ENCODE measurements at places on chromosomes 7 and 10.

DNA sequence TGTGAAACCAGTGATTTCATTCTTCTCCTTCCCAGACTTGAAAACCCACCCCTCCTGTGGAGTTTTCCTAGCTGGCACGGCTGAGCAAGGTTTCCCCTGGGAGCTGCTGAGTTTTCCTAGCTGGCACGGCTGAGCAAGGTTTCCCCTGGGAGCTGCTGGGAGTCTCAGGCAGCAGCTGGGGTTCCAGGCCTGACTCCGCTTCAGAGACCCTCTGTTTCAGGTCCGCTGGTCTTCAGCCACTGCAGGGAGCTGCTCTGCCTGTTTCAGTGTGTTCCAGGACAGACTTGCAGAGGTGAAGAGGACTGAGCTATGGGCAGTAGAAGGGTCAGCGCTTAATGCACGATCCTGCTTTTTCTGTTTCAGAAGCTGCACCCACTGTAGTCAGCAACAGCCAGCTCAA is 104.9 kb downstream of the XRCC2 start:
- DNase-seq = no peak

GRCh38 chr10:96401036-96401435 is 42.2 kb upstream of the OPALIN start:
- DNase-seq = no peak

DNA sequence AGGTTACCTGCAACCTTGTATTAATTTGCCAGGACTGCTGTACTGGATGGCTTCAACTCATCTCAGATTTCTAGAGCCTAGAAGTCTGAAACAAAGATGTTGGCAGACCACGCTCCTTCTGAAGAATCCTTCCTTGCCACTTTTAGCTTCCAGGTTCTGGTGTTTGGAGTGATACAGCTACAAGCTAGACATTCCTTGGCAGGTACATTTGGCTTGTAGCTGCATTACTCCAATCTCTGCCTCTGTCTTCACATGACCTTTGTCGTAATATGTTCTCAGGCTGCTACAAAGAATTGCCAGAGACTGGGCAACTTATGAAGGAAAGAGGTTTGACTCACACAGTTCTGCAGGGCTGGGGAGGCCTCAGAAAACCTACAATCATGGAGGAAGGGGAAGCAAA is 146.3 kb downstream of the GALNT17 start:
- no peak for DNase-seq

DNA sequence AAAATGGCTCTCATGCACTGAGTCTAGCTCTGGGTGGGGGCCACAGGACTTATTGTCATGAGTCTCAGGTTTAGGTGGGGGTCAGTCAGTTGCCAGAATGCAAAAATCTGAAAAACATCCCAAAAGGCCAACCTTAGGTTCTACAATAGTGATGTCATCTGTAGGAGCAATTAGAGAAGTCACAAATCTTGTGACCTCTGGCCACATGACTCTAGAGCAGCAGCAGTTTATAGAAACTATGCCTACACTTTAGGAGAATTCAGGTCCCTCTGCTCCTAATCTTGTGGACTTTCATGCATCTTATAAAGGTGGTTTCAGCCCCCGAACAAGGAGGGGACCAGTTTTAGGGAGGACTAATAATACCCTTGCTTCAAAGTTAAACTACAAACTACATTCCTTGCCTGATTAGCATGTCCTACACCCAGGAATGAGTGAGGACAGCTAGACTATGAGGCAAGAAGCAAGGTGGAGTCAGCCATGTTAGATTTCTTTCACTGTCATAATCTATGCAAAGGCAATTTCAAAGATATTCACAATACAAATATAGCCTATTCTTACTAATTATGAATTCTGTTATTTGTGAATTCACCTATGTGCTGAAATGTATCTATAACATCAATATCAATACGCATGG is 123.5 kb upstream of the ADCY1 start:
- DNase-seq = no peak

- DNase-seq = no peak
These were observed 119.7 kb downstream of the ABLIM1 start for GRCh38 chr10:114538181-114538906.

DNA sequence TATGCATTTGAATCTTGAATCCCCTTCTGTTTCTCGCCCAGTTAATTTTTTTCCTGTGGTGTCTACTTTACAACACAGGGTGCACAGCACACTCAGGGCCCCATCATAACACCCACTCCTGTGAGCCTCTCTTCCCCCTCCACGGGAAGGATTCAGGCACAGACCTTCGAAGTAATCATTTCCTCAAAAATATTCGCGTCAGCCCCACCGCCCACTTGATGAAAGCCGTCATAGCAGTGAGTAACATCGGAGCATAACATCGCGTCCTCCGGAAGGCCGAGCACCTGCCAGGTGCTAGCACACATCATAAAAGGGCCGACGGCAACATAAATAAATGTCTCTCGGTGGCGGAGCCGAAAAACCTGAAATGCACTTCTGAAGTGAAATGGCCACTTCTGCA is 201.7 kb upstream of the ADARB2 start:
- no peak for DNase-seq

- no peak for DNase-seq
These were observed 221.6 kb downstream of the RNLS start for GRCh38 chr10:88361494-88361893.

- no peak for DNase-seq
These were observed 245.4 kb upstream of the GALNT17 start for GRCh38 chr7:70886547-70886946.

DNA sequence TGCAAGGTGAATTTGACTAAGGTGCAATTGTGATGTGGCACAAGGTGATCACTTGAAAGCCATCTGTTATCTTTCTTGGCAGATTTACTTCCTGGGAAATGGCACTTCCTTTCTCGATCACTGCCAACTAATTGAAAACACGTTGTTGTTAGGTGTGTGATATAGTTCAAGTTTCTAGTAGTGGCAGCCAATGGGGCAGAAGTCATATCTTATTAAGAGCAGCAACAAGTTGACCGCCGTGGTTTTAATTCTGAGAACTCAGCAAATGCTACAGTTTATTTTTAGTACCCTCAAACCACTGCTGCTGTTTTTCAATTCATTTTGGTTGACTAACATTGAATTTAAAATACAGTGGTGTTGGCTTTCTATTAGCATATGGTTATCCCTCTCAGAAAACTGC is 1.6 kb downstream of the CHN2 start:
- peak; percentile 45 for DNase-seq

Measured in NCI-H2029 treated with DMSO at 0.1 percent for 48 hours (cell line).